ENCODE measurements at places on chromosomes 4 and X.

- no peak for DNase-seq
Observed at GRCh38 chr4:68401231-68401630, 46.0 kb upstream of the TMPRSS11E start.

- no peak for DNase-seq
Observed at GRCh38 chrX:118751950-118752783, 24.8 kb downstream of the IL13RA1 start.

GRCh38 chr4:109131559-109131958, 170.9 kb downstream of the COL25A1 start:
- no peak for DNase-seq

DNA sequence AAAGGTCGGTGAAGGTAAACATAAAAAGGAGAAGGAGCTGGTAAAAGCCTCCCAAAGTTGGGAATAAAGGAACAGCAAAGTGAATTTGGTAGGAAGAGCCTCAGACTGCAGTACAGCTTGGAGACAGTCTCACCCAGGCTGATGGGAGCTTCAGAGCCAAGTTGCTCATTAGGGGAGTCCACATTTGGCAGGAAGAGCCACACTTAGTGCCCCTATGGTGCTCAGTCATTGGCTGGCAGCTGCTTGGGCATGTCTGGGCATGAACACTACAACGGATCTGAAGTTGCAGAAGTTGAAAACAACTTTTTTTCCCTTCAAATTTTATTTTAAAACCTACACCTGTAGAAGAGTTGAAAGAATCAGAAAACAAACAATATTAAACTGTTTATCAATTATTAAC, 2497.3 kb downstream of the ARAP2 start:
- no peak for DNase-seq

GRCh38 chr4:136873555-136873954, 658.7 kb downstream of the PCDH18 start:
- no peak for DNase-seq

DNA sequence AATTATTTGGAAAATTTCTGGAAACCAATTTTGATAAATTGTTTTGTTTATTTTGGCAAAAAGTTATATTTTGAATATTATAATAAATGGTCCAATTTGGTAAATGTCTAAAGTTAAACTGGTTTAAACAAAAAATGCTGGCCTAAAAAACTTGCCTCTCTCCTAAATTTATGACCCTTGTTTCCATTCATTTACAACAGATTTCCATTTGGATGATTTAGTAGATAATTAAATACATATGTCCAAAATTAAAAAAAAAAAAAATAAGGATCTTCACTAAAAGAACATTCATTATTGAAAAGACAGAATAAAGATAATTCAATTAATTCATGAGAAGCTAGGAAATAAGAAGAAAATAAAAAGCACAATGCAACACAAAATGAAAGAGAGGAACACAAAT, 449.5 kb downstream of the SPRY1 start:
- no peak for DNase-seq

- no peak for DNase-seq
Observed at GRCh38 chr4:113555868-113556267, 205.7 kb downstream of the CAMK2D start.

DNA sequence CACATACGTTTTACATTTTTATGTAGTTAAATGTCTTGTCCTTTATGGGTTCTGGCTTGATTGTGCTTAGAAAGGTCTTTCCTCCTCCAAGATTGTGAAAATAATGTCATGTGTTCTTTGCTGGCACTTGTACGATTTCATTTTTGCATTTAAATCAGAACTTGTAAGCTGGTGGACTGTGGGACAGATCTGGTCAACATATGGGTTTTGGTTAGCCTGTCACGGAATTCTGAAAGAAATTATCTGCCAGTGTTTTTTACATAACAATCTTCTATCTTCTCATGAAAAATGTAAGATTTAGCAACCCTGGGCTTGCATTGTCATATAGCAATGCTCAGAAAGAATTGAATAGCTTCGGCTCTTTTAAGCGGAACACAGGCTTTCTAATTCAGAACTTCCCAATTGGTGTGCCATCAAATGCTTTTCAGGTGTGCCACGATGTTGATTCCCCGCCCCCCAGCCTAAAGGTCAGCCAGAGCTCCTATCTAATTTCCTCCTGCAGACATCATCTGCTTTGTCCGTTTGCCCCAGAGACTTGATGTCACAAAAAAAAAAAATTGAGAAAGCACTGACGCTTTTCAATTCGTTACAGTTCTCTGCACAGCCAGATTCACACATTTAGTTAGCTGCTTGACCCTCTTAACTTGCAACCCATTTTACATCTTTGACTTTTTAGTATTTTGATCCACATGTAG, 16.2 kb downstream of the AFF1 start:
- DNase-seq = no peak

DNA sequence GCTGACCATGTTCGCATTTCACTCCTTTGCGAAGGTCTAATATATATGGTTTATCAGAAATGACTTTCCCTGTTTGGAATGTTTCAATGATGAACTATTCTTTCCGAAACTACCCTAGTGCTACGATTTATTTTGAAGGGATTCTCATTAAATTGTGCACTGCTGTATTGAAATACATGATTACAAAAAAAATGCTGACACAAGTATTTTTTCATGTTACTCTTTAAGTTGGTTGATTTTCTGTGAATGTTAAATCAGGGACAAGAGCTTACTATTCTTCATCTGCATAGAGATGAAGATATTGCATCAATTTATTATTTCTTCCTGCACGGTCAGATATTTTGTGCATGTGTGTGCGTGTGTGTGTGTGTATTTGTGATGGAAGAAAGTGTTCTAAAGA, 731.5 kb upstream of the AGA start:
- DNase-seq = no peak

- no peak for DNase-seq
Observed at GRCh38 chr4:113760094-113760794, 1.3 kb downstream of the CAMK2D start.

- DNase-seq = peak; percentile 64
Observed at GRCh38 chr4:158209825-158210807, at the start of gene TMEM144. Gene TMEM144, plus strand, starts transcription at chr4:158210486. Its CDS starts 2,182 bp downstream, at chr4:158212668.

GRCh38 chr4:106615961-106616360, 247.4 kb upstream of the GIMD1 start:
- DNase-seq = no peak

GRCh38 chrX:53599781-53600396, 86.6 kb downstream of the HUWE1 start:
- DNase-seq = no peak

DNA sequence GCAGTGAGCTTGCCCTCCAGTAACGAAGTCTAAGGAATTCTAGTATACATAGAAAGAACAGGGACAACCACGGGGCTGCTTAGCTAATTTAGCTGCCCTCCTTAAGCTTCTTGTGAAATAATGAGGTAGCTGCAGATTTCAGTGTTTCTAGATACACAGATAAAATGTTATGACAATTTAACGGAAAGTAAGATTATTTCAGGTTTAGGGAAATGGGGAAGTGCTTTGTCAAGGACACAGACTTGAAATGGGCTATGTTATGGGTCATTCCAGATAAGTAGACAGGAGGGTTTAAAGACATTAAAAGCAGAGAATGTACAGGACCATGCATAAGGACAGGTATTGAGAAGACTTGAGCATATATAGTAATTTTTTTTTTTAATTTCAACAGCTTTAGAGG, 34.2 kb upstream of the ZNF518B start:
- no peak for DNase-seq

- DNase-seq = no peak
Observed at GRCh38 chr4:74435296-74435695, 9.6 kb upstream of the AREG start.

DNA sequence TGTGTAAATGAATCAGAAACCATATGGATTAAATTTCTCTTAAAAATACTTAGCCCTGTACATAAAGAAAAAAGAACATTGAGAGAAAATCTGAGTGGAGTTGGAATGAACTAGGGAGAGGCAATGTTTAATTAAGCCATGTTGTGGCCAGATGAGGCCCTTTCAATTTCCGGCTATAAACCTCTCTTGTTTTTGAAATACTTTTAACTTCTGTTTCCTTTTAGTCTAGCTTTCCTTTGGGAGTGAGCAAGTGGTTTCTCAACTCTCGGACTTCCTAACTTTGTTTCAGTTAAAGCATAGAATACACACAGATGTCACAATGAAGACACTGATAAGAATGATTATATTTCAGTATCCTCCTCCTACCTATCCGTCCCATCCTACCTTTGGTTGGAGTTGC, 197.2 kb downstream of the ARHGAP24 start:
- no peak for DNase-seq

- DNase-seq = no peak
Observed at GRCh38 chrX:41480508-41481260, 33.5 kb downstream of the NYX start.

- no peak for DNase-seq
Observed at GRCh38 chrX:149222040-149222439, 283.1 kb downstream of the IDS start.

GRCh38 chr4:108227923-108228322, 59.2 kb upstream of the LEF1 start:
- no peak for DNase-seq

GRCh38 chr4:15717657-15718416, 15.0 kb downstream of the BST1 start:
- no peak for DNase-seq

GRCh38 chr4:159757499-159757898, 654.6 kb downstream of the RAPGEF2 start:
- DNase-seq = no peak

GRCh38 chr4:55507612-55508011, 39.1 kb downstream of the CLOCK start:
- DNase-seq = no peak

DNA sequence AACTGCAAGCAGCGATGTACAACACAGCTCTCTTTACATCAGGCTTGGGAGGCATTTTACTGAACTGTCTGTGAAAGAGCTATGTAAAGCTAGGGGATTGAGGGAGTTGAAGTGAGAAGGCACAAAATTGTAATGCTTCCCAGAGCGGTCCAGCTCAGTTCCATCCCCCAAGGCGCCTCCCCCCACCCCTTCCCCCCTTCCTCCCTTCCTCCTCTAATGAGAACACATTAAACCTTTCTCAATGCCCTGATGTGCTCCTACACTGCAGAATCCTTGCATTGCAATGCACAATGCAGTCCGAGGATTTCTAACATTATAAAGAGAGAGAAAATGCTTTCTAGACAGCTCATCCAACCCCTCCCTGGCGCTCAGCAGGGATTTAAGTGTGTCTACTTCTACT, 73.9 kb downstream of the CXXC4 start:
- no peak for DNase-seq

DNA sequence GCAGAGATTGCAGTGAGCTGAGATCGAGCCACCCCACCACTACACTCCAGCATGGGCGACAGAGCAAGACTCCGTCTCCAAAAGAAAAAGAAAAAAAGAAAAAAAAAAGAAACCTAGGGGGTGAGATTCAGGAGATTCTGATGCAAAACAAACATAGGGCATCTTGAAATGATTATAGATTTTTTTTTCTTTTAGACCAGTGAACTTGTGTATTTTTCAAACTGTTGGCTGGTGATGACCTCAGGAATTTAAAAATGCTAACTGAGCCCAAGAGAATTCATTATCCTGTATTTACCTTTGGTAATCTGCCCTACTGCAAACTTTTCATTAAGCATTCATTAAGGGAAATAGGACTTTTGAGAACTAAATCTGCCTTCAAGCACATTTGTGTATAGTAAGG, 20.6 kb downstream of the ATP10D start:
- DNase-seq = no peak

- DNase-seq = peak; percentile 15
Observed at GRCh38 chr4:39975488-39976089, 2.1 kb downstream of the PDS5A start.
